ENCODE measurements at places on chromosomes 5 and 9.

- no peak for DNase-seq
Measured at GRCh38 chr5:82992646-82993045, 84.5 kb downstream of the TMEM167A start.

GRCh38 chr5:95628933-95629332 is 9.0 kb downstream of the GPR150 start:
- DNase-seq: no peak

GRCh38 chr5:178529080-178529479 is 61.1 kb downstream of the COL23A1 start:
- no peak for DNase-seq

- DNase-seq: no peak
Measured at GRCh38 chr9:135336722-135337527, 142.7 kb upstream of the PPP1R26 start.

DNA sequence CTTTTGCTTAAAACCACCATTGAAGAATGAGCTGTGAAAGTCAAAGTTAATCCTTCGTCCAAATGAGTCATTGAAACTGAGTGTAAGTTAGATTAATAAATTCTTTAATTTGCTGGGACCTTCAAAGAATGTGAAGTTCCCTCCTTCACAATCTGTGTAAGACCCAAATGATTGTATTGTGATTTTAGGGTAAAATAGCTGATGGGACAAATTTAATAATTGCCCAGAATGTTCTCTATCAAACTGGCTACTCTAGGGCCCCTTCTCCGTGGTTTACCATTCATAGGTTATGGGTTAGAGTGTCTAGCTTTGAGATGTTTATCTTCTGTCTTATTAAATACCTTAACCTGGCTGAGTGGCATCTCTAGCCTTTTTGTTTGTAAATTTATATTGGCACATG is 11.9 kb downstream of the C1QTNF3 start:
- no peak for DNase-seq

DNA sequence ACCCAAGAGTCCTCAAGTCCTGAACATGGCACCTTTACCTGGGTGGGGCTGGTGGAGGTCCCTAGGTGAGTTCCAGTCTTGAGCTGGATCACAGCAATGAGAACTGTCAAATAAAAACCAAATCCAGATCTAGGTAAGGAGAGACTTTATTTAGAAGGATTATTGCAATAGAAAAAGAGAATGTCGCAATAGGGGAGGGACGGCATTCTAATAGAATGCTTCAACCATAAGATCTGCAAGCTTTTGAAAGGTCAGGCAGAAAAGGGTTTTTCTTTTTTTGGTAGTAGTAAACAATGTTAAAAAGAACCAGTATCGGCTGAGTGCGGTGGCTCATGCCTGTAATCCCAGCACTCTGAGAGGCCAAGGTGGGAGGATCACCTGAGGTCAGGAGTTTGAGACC is 5.2 kb upstream of the GCNT1 start:
- no peak for DNase-seq

DNA sequence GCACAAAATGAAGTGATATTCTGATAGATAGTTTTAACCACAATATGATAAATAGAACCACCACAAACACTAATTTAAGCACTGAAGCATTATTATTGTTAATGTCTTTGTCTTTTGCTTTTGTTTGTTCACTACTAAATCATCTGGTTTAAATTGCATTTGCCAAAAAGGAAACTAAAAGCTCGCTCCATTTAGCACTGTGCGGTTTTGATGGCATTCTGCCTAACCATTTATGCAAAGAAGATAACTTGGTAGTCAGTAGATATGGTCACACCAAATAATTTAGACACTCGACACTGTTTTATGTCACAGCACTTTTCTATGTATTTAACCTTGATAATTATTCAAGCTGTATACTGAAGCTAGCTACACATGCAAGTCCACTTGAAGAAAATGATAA is 849.8 kb upstream of the CDH6 start:
- DNase-seq: no peak

GRCh38 chr9:116355153-116355921 is 201.7 kb downstream of the PAPPA start:
- no peak for DNase-seq

DNA sequence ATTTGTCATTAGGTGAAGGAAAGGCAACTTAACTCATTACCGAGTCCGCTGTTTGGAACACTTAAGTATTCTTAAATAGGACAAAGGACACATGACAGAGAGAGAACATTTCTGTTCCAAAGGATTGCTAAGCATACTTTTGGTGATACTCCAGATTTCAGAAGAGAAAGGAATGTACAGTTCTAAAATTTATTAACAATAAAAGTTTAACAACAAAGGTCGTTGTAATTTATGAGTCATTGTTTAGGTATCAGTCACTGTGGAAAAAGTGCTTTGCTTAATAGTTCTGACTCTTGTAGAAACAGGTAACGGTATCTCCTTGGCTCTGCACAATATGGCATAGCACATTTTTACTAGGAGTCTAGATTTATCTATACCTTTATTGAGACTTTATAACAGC is 36.3 kb upstream of the PAM start:
- no peak for DNase-seq

- DNase-seq: peak; percentile 45
Measured at GRCh38 chr5:72624641-72625236, 117.5 kb upstream of the ZNF366 start.

GRCh38 chr5:88778736-88779135 is 104.2 kb downstream of the MEF2C start:
- DNase-seq: no peak

DNA sequence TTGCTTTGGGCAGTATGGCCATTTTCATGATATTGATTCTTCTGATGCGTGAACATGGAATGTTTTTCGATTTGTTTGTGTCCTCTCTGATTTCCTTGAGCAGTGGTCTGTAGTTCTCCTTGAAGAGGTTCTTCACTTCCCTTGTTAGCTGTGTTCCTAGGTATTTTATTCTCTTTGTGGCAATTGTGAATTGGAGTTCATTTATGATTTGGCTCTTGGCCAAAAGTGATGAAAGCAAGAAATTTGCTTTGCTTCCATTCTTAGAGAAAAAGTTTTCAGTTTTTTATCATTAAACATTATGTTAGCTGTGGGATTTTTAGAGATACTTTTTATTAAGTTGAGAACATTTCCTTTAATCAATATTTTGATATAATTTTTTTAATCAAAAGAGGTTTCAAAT is 203.5 kb downstream of the TAF11L14 start:
- no peak for DNase-seq

- no peak for DNase-seq
Measured at GRCh38 chr5:154470137-154470536, 7.9 kb downstream of the HAND1 start.

DNA sequence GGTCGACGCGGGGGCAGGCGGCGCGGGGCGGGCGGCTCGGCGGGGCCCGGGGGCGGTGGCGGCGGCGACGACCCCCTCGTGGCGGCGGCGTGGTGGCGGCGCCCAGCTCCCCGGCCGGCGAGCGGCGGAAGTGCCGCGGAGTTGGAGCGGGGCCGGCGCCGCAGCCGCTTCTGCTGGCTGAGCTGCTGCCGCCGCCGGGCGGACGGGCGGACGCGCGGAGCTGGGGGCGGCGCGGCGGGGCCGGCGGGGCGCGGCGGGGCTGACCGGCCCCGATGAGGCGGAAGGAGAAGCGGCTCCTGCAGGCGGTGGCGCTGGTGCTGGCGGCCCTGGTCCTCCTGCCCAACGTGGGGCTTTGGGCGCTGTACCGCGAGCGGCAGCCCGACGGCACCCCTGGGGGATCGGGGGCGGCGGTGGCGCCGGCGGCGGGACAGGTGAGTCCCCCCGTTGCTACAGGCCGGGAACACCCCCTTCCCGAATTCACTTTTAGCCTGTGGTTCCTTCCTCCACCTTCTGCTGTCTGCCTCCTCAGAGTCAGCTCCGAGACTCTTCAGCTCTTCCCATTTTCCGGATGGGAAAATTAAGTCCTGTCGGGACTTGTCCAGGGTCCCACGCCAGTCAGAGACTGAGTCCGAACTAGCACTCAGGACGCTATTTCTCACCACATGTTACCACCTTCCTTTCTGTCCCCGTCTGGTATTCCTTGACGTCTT is at the start of gene GALNT10:
Gene GALNT10, plus strand, starts transcription at position 139 of the 710 bp plus-strand sequence. Its CDS starts 134 bp downstream, at position 273.
- DNase-seq: peak; percentile 66

DNA sequence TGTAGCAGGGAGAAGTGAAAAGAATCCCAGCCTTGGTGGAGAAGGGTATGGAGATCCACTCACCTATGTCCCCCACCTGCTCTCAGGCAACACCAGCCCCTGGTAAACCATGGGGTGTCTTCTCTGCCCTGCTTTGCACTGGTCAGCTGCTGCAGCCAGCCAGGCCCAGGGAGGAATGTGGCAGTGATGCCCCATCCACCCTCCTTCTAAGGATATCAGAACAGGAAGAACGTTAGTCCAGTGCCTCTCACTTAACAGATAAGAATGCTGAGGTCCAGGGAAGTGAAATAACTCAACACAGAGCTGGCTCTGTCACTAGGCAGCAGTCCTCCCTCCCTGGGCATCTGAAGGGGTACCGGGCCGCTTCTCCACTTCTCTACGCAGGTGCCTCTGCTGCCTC is 9.7 kb upstream of the PPIC start:
- no peak for DNase-seq

GRCh38 chr9:7125231-7125630 is 367.5 kb downstream of the KDM4C start:
- DNase-seq: no peak

DNA sequence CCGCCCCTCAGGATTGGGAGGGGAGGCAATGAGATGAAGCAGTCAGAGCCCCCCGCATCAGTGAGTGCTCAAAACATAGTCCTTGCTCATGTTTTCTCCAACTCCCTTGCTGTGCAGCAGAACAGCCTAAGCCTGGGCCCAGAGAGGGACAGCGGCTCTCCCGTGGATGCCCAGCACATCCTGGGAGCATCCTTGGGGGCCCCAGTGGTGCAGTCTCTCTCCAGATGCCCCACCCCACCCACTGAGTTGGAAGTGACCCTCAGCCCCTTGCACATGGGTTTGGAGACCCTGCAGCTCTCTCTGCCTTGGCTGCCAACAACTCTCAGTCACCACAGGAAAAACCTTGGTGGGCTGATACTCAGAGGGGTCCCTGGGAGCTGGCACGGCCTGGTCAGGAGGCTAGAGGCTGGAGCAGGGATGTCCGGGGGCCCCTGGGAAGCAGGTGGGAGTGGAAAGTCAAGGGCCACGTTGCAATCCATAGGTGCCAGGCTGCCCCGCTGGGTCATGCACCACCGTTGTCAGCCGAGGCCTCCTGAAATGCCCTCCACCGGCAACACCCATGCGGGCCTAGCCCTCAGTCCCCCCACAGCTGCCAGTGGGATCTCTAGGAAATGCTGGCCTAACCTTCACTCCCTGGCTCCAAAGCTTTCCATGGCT is 242.5 kb downstream of the PBX3 start:
- no peak for DNase-seq

DNA sequence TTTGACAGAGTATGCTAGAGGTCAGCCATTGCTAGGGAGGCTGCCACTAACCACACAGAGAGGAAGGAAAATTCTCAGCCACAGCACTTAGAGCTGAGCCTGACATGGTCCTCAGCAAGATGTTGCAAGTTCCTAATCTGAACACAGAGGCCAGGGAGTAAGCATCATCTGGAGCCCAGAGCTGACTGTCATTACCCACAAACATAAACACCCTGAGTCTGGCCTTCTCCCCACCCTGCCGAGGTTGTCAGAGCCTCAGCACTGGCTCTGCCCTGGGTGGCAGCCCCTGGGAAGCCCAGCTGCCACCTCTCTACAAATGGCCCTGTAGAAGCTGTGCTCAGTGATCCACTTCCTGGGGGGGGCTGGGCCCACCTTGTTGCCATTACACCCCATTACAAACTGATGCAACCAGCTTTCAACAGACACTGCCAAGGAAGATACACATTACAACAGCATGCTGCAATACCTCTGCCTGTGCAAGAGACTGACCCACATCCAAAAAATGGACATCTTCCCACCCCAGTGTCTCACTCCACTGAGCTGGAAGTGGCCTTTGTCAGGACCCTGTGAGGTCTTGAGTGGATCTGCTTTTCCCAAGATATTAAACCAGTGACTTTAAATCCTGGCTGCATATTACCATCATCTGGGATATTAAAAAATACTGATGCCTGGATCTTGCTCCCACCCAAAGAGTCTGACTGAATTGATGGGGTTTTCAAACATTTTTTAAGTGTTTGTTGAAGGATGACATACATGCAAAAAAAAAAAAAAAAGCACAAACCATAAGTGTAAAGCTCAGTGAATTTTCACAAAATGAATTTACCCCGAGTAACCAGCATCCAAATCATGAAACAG is 33.0 kb downstream of the IRF1 start:
- no peak for DNase-seq

DNA sequence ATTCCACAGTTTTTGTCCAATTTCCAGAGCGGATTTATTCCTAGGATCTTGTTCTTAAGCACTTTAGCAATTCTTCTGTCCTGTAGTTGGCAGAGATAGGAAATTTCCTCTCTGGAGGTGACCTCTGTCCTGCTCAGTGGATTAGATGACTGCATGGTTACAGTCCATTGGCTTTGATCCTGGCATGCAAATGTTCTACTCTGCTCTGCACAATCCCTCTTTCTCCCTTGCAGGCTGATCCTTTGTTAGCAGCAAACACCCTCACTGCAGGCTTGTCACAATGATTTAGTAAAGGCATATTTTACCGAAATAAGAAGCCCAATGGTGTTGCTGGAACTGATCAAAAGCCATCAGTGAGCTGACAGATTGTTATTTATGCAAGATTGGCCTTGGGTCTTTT is 243.8 kb downstream of the COX7C start:
- DNase-seq: peak; percentile 89

DNA sequence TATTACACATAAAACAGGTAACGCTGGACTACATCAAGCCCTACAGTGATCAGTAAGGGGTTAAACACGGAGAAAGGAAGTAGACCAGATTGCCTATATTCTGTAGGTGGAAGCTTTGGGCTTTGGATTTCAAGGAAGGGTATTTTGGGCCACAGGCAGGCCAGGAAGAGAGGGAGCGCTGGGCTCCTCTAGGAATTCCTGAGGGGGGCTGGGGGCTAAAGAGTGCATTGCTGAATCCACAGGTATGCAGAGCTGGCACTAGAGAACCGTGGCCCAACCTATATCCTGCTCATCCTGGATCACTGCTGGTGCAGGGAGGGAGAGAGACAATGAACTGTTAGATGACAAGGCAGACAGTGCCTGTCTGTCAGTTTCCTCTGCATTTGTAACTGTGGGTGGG is 367.1 kb downstream of the CSNK1G3 start:
- no peak for DNase-seq

GRCh38 chr5:148416921-148417320 is 33.2 kb downstream of the FBXO38 start:
- DNase-seq: no peak

GRCh38 chr5:159671886-159672285 is 244.4 kb upstream of the ADRA1B start:
- DNase-seq: no peak

Measured in NCI-H446 (cell line).